ENCODE measurements at places on chromosomes 12 and 14.
A peak's percentile ranks its signal among the peaks of the same experiment; 100 is the strongest.

- peak; percentile 13 for DNase-seq
These were observed 413.8 kb upstream of the SOX5 start for GRCh38 chr12:24363177-24363754.

DNA sequence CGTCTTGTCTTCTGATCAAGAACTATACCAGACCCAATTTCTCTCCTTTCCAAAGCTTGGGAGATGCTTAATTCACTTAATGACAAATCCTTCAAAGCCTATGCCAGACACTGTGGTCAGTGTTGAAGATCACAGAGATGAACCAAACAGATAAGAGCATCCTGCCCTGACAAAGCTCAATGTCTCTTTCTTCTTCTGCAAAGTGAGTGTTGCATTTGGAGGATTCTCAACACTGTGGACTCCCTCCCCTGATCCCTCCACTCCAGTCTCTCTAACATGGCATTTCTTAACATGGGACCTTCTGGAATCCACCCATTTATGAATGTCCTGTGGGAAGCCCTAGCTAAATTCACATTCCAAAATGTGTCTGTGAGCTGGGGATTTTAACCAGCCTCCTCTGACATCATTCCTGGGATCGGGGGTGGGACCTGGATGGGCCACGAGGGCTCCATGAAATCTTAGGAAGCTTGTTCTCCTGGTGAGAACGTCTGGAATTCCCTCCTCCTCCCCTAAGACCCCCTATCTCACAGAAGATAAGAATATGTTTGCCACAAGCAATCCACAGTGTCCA is 20.3 kb downstream of the SYNE3 start:
- no peak for DNase-seq

- DNase-seq, result no peak
These were observed 211.2 kb upstream of the AVPR1A start for GRCh38 chr12:63362166-63362565.

GRCh38 chr12:82146740-82147139 is 211.4 kb downstream of the CCDC59 start:
- no peak for DNase-seq

GRCh38 chr12:9634177-9634803 is 26.6 kb upstream of the KLRB1 start:
- no peak for DNase-seq

DNA sequence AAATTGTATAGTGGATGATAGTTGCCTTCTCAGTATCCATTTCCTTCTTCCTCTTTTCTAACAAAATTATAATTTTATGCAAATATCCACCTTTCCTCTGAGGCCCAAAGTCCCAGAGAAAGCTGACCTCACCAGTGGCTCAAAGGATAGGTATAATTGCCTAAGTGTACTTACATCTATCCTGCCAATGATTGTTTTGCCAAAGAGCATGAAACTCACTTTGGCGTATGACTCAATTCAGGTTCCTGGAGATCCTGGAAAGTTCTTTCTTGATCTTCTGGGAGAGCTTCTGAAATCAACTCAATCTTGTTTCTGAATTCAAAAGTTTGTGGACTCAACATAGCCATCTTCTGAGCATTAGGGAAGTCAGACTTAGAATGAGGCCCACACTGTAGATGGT is 10.5 kb upstream of the RBM25 start:
- no peak for DNase-seq

DNA sequence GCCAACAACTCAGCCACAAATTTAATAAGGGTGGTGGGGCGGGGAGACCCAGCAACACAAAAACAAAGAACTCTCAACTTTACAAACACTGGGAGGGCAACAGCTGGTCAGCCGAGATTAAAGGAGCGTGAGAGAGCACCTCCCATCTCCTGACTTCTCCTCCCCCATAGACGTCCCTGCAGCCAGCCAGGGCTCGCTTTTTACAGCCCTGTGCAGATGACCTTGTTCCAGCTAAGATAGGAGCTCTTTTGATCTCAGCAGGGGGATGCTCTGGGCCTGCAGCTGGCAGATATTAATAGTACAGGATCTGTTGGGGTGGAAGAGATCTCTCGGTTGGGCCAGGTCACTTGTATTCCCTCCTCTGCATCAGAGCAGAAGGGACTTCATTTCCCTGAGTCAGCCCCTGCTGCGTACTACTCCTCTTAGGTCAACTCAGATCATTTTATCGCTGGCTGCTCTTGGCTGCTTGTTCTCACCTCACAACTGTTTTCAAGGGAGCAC is 475.8 kb downstream of the RAD51B start:
- DNase-seq, result no peak

- DNase-seq, result peak; percentile 99
These were observed at the start of gene RNF34 for GRCh38 chr12:121399391-121400331. TSS of gene RNF34 (plus strand) at chr12:121400118. CDS start at chr12:121400213, 95 bp downstream.

DNA sequence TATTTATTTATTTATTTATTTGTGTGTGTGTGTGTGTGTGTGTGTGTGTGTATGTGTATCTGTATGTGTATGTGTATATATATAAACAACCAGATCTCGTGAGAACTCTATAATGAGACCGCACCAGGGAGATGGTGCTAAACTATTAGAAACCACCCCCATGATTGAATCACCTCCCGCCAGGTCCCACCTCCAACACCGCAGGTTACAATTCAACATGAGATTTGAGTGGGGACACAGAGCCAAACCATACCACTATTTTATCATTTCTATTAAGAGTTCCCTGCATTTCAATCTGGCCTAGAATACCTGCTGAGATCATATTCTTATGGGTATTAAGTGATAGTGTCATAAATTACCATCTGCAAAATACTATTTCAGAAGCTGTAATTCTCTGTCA is 243.8 kb upstream of the PLEKHG7 start:
- DNase-seq, result no peak

GRCh38 chr14:55546212-55546874 is 33.7 kb upstream of the KTN1 start:
- no peak for DNase-seq

DNA sequence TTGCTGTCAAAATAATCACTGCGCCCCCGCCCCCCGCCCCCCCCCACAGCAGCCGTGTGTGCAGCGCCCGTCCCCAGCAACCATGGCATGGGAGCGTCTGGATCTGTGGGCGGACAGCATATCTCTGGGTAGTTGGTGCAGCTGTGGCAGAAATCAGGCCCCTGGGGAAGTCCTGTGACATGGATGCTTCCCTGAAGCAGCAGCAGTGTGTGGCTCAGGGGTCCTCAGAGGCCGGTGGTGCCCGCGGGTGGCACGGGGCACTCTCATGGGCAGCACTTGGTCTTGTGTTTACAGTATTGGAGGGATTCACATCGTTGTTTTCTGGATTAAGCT is 19.2 kb downstream of the XRCC3 start:
- DNase-seq, result no peak

All from SHP77 treated with DMSO at 0.1 percent for 48 hours (cell line).